ENCODE measurements at places on chromosomes 2 and 18.

DNA sequence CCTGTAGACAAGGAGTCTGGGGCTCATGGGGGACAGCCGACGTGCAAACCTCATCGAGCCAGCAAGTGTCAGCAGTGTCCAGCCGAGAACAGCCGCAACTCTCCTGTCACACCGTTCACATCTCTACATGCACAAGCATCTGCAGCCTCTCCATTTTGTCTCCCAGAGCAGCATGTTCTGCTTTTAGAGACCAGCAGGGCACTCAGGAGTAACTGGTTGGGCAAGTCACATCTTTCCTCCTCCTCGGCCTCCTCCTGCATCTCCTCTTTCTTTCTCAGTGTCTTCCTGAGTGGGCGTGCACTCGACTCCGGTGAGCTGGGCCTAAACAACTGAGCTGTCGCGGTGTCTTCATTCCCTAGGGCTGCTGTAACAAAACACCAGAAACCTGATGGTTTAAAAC is 249.9 kb downstream of the SH3BP4 start:
- DNase-seq = no peak

- no peak for DNase-seq
These were observed 116.1 kb upstream of the HDAC4 start for GRCh38 chr2:239516954-239517305.

DNA sequence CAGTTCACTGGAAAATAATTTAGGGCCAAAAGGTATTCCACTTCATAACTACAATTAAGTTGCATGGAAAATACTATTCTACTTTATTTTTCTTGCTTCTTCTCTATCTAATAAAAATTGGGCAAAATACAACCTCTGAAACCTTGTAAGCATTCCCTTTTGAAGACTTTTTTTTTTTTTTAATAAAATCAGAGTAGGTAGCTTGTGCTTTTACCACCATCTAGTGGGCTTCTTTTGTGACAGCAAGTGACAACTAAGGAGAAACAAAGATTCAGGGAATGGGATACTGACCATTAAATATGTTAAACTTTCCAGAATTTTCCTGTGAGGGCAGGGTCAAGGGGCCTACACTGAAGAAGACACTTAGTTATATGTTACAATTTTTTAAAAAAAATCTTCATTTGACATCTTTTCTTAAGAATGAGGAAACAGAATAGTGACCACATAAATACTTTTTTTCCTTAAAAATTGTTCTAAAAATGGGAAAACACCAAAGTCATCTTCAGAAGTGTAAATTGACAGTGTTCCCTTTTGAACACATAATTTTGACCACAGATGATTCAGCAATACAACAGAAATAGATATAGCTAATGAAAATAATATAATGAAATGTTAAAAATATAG is 1183.2 kb upstream of the ACVR2A start:
- DNase-seq = no peak

DNA sequence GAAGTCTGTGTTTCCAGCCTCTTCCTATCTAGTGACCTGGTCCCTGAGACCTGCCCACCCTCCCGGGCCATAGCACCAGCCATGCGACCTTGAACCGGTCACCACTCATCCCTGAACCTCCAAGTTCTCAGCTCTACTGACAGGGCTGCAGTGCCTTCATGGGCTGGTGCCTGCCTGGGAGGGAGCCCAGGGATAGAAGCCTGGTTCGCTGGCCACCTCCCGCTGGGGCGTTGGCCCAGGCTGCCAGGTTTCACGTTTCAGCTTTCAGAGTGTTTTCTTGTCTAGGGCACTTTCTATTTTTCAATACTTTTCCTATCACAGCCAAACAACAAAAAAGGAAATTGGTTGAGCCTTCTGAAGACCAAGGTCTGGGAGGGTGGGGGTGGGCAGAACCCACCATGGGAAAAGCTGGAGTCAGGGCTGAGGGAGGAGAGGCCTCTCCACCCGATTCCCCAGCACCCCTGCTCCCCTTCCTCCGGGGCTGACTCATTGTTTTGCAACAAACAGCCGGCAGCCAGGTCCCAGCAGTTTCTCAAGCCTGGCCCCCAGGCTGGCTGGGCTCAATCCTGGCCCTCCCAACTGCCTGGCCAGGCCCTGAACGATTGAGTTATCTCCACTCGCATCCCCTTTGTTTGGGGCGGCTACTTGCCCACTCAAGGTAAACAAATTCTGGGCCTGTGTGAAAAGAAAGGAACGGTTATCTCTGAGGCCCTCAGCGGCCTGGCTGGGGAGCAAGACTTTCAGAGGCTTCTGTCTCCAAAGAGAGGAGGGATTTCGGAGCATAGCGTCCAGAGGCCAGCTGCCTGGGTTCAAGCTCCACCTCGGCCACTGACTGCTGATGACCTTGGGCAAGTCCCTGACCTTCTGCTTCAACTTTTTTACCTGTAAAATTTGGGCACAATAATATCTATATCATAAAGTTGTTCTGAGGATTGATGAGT is 47.5 kb downstream of the ZFP36L2 start:
- no peak for DNase-seq

- no peak for DNase-seq
These were observed 1254.5 kb upstream of the FAM98A start for GRCh38 chr2:34853646-34854045.

GRCh38 chr2:9700109-9700495 is 69.3 kb upstream of the YWHAQ start:
- DNase-seq = no peak

GRCh38 chr2:164617466-164617865 is 3.8 kb downstream of the GRB14 start:
- DNase-seq = no peak

DNA sequence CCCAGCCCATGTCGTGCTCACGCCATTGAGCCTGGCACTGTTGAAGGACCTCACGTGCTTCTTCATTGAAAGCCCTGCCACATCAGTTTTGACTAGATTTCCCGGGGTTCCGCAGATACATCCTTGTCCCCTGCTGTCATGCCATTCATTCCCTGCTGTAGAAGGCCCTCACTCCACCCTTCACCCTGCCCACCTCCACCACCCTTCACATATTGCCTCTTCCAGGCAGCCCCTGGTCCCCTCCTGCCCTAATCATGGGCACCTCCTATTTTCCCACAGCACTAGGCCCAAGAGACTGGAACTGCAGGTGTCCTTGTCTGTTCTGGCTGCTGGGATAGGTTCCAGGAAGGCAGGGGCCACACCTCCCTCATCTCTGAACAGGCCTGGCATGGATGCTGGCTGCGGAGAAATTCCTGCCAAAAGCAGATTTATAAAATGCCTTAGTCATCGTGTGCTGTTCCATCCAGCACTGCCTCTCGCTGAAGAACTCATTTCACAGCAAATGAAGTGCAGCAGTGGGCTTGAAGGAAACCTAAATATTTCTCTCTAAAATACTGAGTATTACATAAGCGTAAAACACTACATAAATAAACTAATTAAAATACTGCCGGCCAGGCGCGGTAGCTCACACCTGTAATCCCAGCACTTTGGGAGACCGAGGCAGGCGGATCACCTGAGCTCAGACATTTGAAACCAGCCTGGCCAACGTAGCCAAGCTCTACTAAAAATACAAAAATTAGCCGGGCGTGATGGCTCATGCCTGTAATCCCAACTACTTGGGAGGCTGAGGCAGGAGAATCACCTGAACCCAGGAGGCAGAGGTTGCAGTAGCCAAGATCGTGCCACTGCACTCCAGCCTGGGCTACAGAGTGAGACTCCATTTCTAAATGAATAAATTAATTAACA is 38.4 kb downstream of the EIF4E2 start:
- DNase-seq = peak; percentile 72

DNA sequence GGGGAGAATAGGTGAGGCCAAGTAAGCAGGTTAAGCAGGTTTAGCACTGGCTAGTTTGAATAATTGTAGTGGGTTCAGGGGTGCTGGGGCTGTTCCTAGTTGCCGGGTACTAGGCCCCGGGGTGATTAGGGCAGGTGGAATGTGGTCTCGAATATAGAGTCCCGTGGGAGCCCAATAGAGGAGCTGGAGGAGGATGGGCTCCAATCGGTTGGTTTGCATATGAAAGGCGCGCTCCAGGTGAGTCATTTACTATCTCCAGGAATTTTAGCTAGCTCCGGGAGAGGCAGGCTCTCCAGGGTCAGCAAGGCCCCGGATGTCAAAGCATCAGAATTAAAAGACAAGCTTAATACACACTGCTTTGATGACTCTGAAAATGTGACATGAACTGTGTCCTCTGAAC is 304.0 kb downstream of the ZNF521 start:
- DNase-seq = no peak

GRCh38 chr2:85712336-85712735 is 18.2 kb downstream of the GNLY start:
- DNase-seq = no peak

Measured in left forelimb (tissue), 1 donor.